ENCODE measurements at places on chromosomes 16 and 17.

GRCh38 chr17:6675201-6675825 lies 23.8 kb downstream of the C17orf100 start:
- no peak for DNase-seq

DNA sequence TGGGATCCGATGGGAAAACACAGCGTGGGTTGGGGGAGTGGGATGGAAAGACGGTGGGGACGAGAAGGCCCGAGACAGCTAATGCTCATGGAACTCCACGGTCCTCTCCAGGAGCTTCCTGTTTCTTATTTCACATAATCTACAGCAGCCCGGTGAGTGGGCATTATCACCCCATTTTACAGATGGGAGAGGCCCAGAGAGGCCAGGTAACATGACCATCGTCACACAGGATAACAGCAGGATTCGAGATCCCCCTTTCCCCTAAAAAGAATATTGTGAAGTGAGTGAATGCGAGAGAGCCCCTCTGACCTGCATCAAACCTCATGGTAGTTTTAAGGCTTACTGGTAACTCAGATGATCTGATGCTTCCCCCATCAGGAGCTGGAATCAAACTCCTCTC lies 12.0 kb downstream of the CIBAR2 start:
- DNase-seq, result no peak

DNA sequence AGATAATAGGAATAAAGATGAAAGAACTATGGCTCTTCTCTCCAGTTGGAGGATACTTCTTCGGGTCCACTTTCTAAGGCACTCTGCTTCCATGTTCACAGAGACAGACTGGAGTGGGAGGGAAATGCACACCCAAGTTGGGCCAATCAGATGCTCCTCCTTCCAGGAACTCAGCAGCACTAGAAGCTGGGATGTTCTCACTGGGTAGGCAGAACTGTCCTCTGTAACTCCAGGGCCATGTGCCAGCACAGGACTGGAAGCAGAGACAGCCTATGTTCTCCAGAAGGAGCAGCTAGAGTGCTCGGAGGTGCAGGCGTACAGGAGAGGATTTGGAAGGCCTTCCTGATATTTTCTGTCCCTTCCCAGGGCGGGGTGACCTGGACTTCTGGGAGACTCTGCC lies 49.9 kb upstream of the SREBF1 start:
- no peak for DNase-seq

GRCh38 chr16:30046588-30046987 lies 15.5 kb upstream of the TLCD3B start:
- no peak for DNase-seq

DNA sequence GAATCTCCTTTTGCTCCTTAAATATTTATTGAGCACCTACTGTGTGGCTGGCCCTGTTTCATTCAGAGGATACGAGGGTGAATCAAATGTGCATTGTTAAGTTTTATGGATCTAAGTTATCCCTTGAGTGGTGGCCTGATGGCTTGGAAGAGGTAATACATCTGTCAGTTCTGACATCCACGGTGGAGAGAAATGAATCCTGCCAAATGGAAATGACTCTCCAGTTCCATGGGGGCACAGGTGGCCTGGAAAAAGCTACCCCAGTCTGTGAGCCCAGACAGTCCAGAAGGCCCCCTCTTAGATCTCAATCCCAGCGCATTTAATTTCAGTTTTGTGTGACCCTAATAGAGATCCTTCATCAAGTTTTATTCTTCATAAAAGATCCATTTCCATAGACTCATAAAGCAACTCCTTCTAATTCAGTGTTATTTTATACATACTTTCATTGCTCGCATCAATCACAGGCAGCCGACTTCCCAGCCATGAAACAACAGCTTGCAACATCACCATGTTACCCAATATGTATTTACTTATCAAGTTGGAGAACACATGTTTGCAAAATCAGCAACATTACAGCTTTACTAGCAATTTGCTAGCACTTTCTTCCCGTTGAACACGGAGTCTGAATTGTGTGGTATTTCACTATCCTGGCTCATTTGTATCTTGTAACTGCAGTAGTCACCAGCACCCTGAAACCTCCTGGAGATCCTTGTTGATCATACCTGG lies 334.8 kb upstream of the HSBP1 start:
- no peak for DNase-seq

- DNase-seq, result no peak
These were observed 154.4 kb downstream of the CLEC16A start for GRCh38 chr16:11098601-11099390.

- DNase-seq, result no peak
These were observed 11.6 kb upstream of the RMI2 start for GRCh38 chr16:11333702-11334101.

DNA sequence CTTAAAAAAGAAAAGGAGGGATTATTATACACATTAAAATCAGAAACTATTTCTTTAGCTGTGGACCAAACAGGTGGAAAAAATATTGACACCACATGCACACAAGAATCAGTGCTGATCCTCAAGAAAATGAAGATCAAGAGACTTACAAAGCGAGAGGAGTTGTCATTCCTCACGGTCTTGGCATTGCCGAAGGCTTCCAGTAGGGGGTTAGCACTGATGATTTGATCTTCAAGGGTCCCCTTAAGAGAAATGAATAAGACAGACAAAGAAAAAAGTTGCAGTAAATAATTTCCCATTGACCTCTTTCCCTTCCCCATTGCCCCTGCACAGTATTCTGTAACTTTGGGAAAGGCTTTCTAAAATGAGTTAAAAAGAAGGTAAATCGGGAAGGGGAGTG lies 6.0 kb downstream of the MYH4 start:
- no peak for DNase-seq

- no peak for DNase-seq
These were observed 10.2 kb downstream of the POLR2C start for GRCh38 chr16:57472665-57473060.

DNA sequence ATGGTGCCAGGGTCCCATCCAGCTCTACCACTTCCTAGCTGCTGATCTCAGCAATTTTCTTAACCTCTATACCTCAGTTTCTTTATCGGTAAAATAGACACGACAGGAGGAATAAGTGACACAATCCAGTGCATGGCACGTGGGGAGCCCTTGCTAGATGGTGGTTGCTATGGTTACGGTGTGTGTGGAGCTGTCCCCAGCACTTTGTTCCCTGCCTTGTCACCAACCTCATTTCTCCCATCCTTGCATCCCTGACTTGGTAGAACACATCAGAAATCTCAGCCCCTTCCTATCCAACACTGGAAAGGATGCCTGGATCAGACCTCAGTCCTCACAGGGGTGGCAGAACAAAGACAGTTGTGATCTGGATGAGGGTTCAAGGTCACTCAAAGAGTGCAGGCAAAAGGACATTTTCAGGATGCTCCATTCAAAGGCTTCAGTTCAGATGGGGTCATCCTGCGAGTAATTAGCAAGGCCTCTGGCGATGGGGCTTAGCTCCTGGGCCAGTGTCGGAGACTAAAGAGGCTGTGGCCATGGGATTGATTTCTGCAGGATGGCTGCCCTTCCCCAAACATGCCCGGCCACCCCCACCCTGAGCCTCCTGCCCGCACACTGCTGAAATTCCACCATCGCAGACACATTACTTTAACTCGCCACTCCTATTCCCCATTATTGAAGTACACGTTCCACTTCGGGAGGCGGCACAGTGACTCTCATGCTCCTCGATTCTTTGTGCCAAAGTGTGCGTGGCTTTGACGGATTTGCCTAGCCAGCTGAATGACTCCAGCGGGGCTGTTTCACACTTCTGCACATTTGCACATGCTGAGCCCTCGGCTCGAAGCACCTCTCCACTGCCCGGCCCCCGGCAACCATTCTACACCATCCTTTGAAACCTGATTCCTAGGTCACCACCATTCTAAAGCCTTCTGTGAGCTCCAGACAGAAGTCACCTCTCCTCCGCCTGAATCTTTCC lies 40.3 kb downstream of the WNT3 start:
- no peak for DNase-seq

DNA sequence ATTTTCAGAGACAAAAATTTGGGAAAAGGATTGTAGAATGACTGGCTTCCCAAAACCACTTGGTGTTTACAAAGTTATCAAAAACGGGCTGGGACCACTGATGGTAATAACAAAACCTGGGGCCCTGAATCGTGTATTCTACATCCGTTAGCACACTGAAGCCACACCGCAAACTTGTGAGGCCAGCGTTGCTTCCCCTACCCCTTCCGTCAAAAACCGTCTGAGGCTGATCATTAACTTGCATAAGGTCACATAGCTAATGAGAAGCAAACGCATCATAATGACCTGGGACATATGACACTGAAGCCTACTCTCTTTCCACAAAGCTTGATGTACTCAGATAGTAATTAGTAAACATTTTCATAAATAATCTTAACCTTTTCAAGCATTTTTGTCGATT lies 704.3 kb downstream of the MAF start:
- no peak for DNase-seq

DNA sequence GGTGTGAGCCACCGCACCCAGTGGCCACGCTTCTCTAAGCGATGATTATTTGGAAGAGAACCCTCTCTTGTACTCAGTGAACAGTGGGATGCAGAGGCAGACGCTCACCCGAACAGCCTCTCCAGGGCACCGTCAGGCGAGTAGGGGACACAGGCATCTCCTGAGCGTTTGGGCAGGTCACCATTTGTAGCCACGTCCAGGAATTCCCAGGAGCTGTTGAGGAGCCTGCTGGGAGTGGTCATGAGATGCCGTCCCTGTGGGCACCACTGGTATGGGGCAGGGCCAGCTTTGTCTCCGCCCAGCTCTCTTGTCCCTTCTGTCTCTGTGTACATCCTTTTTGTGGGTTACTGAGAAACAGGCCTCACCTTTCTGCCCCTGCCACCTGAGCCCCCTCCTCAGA lies 81.3 kb upstream of the ZNF469 start:
- DNase-seq, result no peak

GRCh38 chr17:61594294-61594825 lies 3.3 kb upstream of the NACA2 start:
- DNase-seq, result no peak

DNA sequence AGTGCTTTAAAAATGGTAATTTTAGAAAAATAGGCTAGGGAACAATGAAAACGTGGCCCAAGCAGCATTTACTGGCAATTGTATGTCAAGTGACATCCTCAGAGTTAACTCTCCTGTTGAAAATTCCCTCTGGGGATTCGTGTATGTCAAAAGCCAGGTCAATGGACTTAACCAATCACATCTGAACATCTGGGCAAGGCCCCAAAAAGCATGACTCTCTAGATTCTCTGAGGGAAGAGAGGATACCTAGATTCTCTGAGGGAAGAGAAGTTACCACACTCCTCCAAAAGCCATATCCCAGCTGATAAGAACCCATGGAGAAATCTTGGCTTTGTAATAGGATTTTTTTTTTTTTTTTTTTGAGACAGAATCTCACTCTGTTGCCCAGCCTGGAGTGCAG lies 23.5 kb downstream of the NFE2L1 start:
- no peak for DNase-seq

All from fibroblast of skin of back (primary cell).